ENCODE measurements at places on chromosomes 11 and 22. TPM values are rescaled to one million over a fixed set of nuclear protein-coding genes. Genes with fewer than 3 reads are reported as not detected.

The ZP1 gene
- not detected for total RNA-seq

The FGF3 gene
- not detected for total RNA-seq

The C11orf86 gene
- not detected for total RNA-seq

The OR51I2 gene
- total RNA-seq, result not detected

The SH3BP1 gene
- total RNA-seq, result 13.6 TPM

The ZC3H12C gene
- 6.4 TPM for total RNA-seq

GRCh38 chr11:130670200-130670599, 221.8 kb downstream of the ADAMTS15 start:
- no peaks in the 10 kb centered on the region for H3K36me3 ChIP-seq
- peaks cover 23% of the 10 kb centered on the region for H3K4me1 ChIP-seq
- H3K4me3 ChIP-seq, result no peak overlapping the region
- no peaks in the 10 kb centered on the region for H3K27me3 ChIP-seq
- no peak overlapping the region for H3K27ac ChIP-seq
- DNase-seq, result no peak

DNA sequence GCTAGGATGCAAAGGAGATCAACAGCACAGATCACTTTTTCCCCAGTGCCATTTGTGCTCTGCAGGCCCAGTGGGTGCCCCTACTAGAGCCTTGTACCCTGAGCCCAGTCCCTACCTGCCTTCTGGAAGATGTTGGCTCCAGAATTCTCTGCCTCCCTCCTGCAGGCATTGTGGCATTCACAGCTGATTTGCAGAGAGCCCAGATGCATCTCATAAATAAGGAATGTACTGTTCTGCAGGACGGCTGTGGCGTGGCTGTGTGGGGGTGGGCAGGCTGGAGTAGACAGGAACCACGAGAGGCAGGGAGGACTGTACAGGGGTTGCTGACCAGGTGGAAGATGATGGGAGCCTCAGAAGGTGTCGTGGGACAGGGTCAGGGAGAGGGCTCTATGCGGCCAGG, 11.2 kb upstream of the MIAT start:
- no peak for DNase-seq
- peaks cover 19% of the 10 kb centered on the region for H3K4me1 ChIP-seq

DNA sequence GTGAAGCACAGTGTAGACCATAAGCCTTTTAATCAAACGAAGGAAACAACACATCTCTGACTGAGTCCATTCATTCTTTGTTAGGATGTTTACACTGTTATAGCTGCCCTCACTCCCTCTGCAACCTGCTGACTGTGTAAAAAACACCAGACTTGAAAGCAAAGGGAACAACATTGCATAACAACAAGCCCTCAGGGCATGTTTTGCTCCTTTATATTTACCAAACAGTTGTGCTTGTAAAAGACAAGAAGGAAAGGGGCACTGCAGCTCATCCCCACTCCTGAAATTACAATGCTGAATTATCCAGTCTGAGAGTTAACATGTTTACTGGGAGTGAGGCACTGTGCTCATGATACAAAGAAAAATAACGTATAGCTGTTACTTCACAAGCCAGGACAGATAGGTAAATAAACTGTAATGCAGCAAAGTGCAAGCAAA, 46.4 kb downstream of the RAB30 start:
- no peak for DNase-seq
- no peak overlapping the region for H3K4me3 ChIP-seq
- H3K27ac ChIP-seq, result no peak overlapping the region
- no peaks in the 10 kb centered on the region for H3K4me1 ChIP-seq
- H3K27me3 ChIP-seq, result no peaks in the 10 kb centered on the region

- H3K36me3 ChIP-seq, result no peaks in the 10 kb centered on the region
- no peaks in the 10 kb centered on the region for H3K4me1 ChIP-seq
- no peak overlapping the region for H3K27ac ChIP-seq
- no peak overlapping the region for H3K4me3 ChIP-seq
- DNase-seq, result no peak
Observed at GRCh38 chr11:26931248-26931631, 62.7 kb upstream of the FIBIN start.

DNA sequence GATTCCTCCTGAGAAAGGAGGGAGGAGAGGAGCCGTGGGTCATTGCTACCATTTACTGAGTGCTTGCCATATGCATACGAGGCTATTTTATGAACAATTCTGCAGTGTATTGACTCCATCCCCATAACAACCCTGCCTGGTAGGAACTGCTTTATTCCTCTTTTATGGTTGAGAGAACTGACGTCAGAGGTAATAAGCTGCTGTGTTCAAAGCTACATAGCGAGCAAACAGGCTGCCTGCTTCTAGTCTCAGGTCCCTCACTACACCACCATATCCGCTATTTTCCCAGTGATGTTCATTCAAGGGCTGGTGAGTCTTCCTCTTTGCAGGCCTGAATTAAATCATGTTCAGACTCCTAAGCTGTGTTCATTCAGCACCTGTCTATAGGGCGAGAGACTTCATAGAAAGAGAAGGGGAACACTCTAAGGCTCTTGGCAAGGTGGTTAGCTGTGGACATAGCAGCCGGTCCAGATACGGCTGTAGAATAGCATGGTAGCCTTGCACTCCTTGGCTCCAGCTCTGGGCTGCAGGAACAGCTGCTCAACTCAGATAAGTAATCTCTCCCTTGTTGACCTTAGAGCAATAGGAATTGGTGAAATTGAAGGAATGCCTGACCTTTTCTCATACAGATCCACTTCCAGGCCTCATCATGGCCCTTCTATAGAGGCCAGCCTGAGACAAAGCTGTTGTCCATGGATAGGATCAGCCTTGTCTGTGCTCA, 82.6 kb downstream of the MICAL2 start:
- H3K36me3 ChIP-seq, result peaks cover 6% of the 10 kb centered on the region
- DNase-seq, result no peak
- peaks cover 15% of the 10 kb centered on the region for H3K4me1 ChIP-seq
- H3K27me3 ChIP-seq, result no peaks in the 10 kb centered on the region

DNA sequence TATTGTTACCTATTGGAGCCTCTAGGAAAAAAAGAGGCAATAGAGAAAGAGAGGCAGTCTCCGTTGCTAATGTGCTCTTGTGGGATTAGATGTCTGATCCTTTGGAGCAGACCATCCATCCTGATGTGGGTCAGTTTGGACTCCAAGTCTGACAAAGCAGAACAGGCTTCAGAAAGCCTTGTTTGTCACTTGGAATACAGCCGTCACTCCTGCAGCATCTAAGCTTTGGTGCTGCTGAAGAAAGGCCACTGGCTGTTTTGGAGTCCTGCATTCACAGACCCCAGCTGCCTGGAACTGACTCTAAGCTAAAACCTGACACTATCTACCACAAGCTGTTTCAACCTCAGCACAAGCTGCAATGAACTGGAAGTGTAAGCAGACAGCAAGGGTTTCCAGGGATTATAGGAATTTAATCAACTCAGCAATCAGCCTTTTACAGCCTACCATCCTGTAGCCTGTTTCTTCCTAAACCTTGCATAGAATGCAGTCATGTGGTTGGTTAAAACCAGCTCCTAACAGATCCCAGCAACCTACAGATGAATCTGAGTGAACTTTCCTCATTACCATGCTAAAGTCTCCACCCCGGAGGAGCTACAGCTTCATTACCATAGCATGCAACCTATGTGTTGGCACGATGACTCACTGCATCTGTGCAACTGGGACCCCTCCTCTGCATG, 3.7 kb upstream of the PLAAT4 start:
- no peaks in the 10 kb centered on the region for H3K36me3 ChIP-seq
- no peaks in the 10 kb centered on the region for H3K27me3 ChIP-seq
- no peak overlapping the region for H3K4me3 ChIP-seq
- no peak overlapping the region for H3K27ac ChIP-seq

DNA sequence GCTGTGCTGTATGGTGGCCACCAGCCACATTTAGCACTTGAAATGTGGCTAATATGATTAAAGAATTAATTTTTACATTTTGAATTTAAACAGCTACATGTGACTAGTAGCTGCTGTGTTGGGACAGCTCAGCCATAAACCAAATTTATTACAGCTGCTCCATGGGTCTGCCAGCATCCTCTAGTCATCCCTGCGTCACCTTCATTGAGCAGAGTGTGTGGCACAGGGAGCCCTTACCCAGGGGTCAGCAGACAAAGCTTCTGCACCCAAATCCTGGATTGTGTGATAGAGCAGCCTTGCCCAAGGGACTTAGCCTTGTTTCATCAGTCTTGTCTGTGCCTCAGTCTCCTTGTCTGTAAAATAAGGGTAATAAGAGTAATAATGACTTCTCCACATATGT, 19.4 kb upstream of the ACCSL start:
- no peak overlapping the region for H3K27ac ChIP-seq
- H3K4me3 ChIP-seq, result no peak overlapping the region
- H3K36me3 ChIP-seq, result no peaks in the 10 kb centered on the region
- peaks cover 35% of the 10 kb centered on the region for H3K4me1 ChIP-seq
- H3K27me3 ChIP-seq, result no peaks in the 10 kb centered on the region

- no peaks in the 10 kb centered on the region for H3K4me1 ChIP-seq
- H3K36me3 ChIP-seq, result no peaks in the 10 kb centered on the region
- no peak for DNase-seq
- no peak overlapping the region for H3K27ac ChIP-seq
- no peak overlapping the region for H3K4me3 ChIP-seq
Observed at GRCh38 chr11:26329206-26329605, 2.7 kb upstream of the ANO3 start.

DNA sequence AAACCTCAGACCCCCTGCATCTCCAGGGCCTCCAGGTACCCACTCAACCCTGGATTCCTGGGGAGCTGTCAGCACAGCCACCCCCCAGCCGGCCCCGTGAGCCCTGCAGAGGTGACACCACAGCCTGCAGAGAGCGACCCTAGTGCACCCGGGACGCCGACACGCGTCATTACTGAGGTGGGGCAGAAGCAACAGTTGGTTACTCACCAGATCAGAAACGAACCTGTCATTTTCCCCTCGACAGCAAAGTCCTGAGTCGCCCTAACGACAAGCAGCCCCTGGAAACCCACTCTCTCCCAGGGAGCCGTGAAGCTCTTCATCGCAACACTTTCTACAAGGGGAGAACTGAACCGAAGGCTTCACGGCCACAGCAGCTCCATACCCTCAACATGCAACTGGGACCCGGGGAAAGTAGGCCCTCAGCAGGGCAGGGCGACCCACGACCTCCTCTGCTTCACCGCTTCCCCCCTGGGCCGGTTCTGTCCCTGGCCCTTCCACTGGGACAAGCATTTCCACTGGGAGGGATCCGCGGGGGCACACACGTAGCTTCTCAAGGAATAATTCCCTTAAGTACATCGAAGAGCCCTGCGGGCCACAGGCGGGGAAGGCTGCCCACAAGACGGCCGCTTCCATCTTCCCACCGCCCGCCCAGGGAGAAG, 1.6 kb downstream of the BRD1 start:
- peaks cover 53% of the 10 kb centered on the region for H3K36me3 ChIP-seq
- peak overlapping the region; percentile 83 for H3K27ac ChIP-seq

- no peak overlapping the region for H3K27ac ChIP-seq
- peaks cover 17% of the 10 kb centered on the region for H3K4me1 ChIP-seq
- H3K27me3 ChIP-seq, result no peaks in the 10 kb centered on the region
- H3K36me3 ChIP-seq, result no peaks in the 10 kb centered on the region
- no peak overlapping the region for H3K4me3 ChIP-seq
Observed at GRCh38 chr11:126391970-126392632, 36.6 kb downstream of the ST3GAL4 start.

- H3K36me3 ChIP-seq, result no peaks in the 10 kb centered on the region
- H3K27ac ChIP-seq, result no peak overlapping the region
- no peaks in the 10 kb centered on the region for H3K4me1 ChIP-seq
- no peak overlapping the region for H3K4me3 ChIP-seq
- H3K27me3 ChIP-seq, result no peaks in the 10 kb centered on the region
- DNase-seq, result no peak
Observed at GRCh38 chr22:25008666-25009065, 56.1 kb downstream of the KIAA1671 start.

DNA sequence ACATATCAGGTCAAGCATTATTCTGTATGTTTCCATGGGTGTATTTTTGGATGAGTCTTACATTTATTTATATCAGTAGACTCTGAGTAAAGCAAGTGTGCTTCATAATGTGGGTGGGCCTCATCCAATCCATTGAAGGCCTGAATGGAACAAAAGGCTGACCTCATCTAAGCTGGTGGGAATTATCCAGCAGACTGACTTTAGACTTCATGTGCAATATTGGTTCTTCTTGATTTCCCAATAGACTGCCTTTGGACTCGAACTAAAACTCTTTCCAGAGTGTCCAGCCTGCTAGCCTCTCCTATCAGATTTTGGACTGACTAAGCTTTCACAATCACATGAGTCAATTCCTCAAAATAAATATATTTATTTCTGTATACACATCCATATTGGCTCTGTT, 116.2 kb downstream of the KIF18A start:
- no peaks in the 10 kb centered on the region for H3K27me3 ChIP-seq
- H3K4me1 ChIP-seq, result no peaks in the 10 kb centered on the region
- H3K36me3 ChIP-seq, result no peaks in the 10 kb centered on the region
- H3K4me3 ChIP-seq, result no peak overlapping the region

DNA sequence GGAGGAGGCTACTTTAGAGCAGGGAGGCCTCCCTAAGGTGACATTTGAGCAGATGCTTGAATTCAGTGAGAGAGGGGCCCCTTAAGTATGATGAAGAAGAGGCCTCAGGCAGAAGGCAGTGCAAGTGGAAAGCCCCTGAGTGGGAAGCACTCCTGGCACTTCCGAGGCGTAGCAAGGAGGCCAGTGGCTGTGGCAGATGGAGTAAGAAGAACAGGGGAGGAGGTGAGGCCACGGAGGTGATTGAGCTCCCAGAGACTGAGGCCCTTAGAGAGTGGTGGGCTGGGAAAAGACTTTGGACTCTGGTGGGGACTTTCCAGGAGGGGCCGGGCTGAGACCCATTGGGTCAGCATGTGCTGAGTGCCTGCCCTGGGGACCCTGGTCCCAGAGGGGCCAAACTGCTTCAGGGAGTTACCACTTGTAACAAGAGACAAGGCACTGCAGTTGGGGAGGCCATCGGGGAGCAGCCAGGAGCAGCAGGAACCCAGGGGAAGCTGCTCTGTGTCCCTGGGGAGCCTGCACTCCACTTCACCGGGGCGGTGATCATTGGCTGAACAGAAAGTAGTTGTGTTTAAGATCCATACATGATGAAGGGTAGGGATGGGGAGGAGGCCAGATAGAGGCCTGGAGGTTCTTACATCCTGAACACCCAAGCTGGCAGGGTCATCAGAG, 2.5 kb upstream of the CENPM start:
- no peak overlapping the region for H3K27ac ChIP-seq
- H3K27me3 ChIP-seq, result no peaks in the 10 kb centered on the region
- no peak overlapping the region for H3K4me3 ChIP-seq
- H3K4me1 ChIP-seq, result peaks cover 16% of the 10 kb centered on the region

GRCh38 chr11:31509051-31509428, 382 bp downstream of the IMMP1L start:
- 0 out of 2 replicates have a peak, but pooled peaks cover 7% of the 10 kb centered on the region for H3K4me1 ChIP-seq
- peak overlapping the region; percentile 18 for H3K27ac ChIP-seq
- peaks cover 2% of the 10 kb centered on the region for H3K36me3 ChIP-seq
- H3K4me3 ChIP-seq, result peak overlapping the region; percentile 73
- no peaks in the 10 kb centered on the region for H3K27me3 ChIP-seq
